Prostate gland (tissue), 2 donors: ENCODE measurements at places on chromosomes 12 and 14. TPM values are rescaled to one million over a fixed set of nuclear protein-coding genes. Genes with fewer than 3 reads are reported as not detected.

The CCDC177 gene
- total RNA-seq = not detected

The RTL1 gene
- total RNA-seq = not detected

The TMCC3 gene
- 15.4 TPM for total RNA-seq

The ZDHHC22 gene
- total RNA-seq = 0.11 TPM

The CLECL1 gene
- not detected for total RNA-seq

The BICDL1 gene
- 34.0 TPM for total RNA-seq

The VSX2 gene
- not detected for total RNA-seq

The RIPK3 gene
- total RNA-seq = 7.6 TPM

The WDHD1 gene
- total RNA-seq = 3.0 TPM

The MYL2 gene
- 39.5 TPM for total RNA-seq

The LPAR5 gene
- total RNA-seq = 1.9 TPM

The CLEC2B gene
- total RNA-seq = 6.0 TPM

The TAS2R8 gene
- total RNA-seq = not detected

The SDR9C7 gene
- 1.1 TPM for total RNA-seq

The SLC4A8 gene
- total RNA-seq = 0.50 TPM

The TBX3 gene
- 155 TPM for total RNA-seq

The SYNDIG1L gene
- total RNA-seq = 0.09 TPM

The TMTC2 gene
- total RNA-seq = 30.7 TPM

The PAX9 gene
- 11.1 TPM for total RNA-seq

The STYK1 gene
- total RNA-seq = 39.7 TPM

The RNASE1 gene
- 3,158 TPM for total RNA-seq

The CCDC91 gene
- total RNA-seq = 25.3 TPM

The PROX2 gene
- not detected for total RNA-seq

The OR4K1 gene
- total RNA-seq = not detected

The AQP2 gene
- not detected for total RNA-seq

The GRIN2B gene
- 0.11 TPM for total RNA-seq

The SMIM41 gene
- total RNA-seq = 7.5 TPM

The GDF3 gene
- total RNA-seq = not detected

The PLEKHG7 gene
- 0.50 TPM for total RNA-seq

The CCNB1IP1 gene
- total RNA-seq = 34.6 TPM

The C12orf60 gene
- total RNA-seq = 2.6 TPM

The KCNMB4 gene
- 1.5 TPM for total RNA-seq

The YAF2 gene
- total RNA-seq = 14.4 TPM

The SRRM4 gene
- total RNA-seq = 0.05 TPM

The NPAS3 gene
- total RNA-seq = 1.8 TPM

The SLC6A15 gene
- total RNA-seq = 0.45 TPM

The EPYC gene
- total RNA-seq = not detected

The TOMM20L gene
- not detected for total RNA-seq

The SOAT2 gene
- total RNA-seq = 0.28 TPM
